ENCODE measurements at places on chromosomes 1 and 21.

DNA sequence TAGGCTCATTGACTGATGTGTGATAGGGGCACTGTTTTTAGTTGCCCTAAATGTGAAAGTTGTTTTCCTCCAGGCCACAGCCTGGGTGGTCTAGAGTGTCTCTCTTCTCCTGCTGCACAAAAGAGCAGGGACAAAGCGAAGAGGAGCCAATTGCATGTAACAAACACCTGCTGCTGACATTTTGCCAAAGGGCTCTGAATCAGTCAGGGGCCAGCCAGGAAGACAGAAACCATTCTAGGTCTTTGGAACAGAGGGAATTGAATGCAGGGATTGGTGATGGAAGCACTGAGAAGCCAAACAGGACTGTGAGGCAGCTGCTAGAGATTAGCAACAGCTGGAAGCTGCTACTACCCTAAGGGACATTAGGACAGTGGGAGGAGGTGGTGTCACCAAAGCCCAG is 185.3 kb upstream of the POU3F1 start:
- no peak for DNase-seq

GRCh38 chr1:229347528-229347927 is 4.7 kb upstream of the CCSAP start:
- DNase-seq: no peak

- DNase-seq: no peak
Measured at GRCh38 chr1:9194024-9194423, 40.5 kb upstream of the H6PD start.

GRCh38 chr21:43754948-43755781 is 20.9 kb downstream of the CSTB start:
- no peak for DNase-seq

- no peak for DNase-seq
Measured at GRCh38 chr1:7346600-7347570, 424.2 kb upstream of the VAMP3 start.

DNA sequence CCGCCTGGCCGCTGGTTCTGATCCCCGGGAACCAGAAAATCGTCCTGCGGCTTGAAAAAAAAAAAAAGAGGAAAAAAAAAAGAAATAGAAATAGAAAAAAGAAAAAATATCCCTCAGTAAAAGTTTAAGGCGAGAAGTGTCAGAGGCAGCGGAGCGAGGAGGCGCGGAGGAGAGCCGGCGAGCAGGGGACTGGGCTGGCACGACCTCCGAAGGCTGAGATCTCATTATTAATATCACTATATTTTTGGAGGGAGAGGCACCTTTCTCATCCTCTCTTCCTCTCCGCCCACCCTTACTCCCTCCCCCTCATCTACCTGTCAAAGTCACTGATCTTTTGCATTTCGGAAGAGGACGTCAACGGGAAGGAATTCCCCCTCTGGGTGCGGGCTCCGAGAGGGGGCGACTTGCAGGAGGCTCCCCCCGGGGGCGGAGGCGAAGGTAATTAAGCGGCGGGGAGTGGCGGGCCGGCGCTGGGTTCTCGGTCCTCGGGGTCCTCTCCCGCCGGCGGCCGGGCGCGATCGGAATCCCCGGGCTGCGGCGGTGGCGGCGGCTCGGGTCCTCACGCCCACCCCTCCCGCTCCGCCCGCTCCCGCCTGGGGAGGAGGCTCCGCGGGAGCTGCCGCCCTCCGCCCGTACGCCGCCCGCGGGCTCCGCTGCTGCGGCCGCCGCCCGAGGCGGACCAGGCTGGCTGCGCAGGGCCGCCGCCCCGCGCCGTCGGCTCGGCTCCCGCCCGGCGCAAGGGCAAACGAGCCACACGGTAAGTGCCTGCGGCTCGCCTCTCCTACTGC is at the start of gene NTNG1:
Gene NTNG1, plus strand, starts transcription at position 337 of the 788 bp plus-strand sequence.
- DNase-seq: peak; percentile 75

GRCh38 chr1:28887835-28888682 is 26.3 kb upstream of the EPB41 start:
- no peak for DNase-seq

DNA sequence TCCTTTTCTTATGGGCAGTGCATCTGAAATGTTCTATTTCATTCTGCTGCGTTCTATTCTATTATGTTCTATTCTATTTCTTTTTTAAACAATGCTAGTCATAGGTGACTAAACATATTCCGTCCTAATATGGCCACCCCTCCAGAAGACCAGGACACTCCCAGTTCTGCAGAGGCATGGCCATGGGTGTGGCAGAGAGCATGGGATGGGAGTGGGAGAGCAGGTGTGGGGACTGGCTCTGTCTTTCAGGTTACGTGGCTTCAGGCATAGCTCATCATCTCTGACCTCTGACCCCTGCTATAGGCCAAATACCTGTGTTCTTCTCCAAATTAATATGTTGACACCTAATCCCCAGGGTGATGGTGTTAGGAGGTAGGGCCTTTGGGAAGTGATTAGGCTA is 33.4 kb upstream of the TLR5 start:
- DNase-seq: no peak

GRCh38 chr1:1000357-1001056 is 610 bp upstream of the HES4 start:
- DNase-seq: peak; percentile 84

DNA sequence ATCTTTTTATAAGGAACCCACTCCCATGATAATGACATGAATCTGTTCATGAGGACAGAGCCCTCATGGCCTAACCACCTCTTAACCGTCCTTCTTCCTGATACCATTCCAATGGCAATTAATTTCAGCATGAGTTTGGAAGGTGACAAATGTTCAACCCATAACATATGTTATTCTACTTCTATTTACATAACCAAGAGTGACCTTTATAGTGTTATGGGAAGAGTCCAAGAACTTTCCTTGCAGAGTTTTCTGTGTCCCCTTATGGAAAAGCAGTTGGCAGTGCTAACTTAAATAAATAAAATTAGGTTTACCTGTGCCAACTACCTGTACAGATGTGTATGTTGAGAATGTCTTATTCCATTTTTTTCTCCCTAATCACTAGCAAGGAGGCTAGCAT is 11.1 kb downstream of the MAP10 start:
- DNase-seq: no peak

- DNase-seq: no peak
Measured at GRCh38 chr1:97901017-97901658, 19.7 kb downstream of the DPYD start.

GRCh38 chr21:44599264-44600029 is 950 bp upstream of the KRTAP10-7 start:
- DNase-seq: no peak

- no peak for DNase-seq
Measured at GRCh38 chr21:34923202-34923601, 125.9 kb downstream of the RUNX1 start.

GRCh38 chr1:54653036-54653435 is 11.4 kb downstream of the MROH7 start:
- DNase-seq: no peak

- no peak for DNase-seq
Measured at GRCh38 chr1:115811140-115811828, 29.6 kb downstream of the NHLH2 start.

GRCh38 chr1:31640179-31640578 is 4.5 kb downstream of the PEF1 start:
- no peak for DNase-seq

DNA sequence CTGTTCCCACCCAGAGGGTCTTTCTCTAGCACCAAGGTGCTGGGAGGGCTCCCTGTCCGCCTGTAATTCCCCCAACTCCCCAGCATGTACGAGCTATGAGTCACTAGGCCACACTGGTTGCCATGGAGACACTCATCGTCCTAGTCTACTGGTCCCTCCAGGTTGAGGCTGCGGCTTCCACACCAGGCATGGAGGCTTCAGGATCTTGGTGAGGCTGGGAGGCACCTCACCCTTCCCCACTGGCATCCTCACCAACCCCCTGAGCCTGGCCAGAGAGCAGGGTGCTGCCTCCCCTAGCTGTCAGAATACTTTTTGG is 75.6 kb upstream of the KAZN start:
- DNase-seq: peak; percentile 61

GRCh38 chr1:9388335-9389180 is 95.9 kb downstream of the SPSB1 start:
- no peak for DNase-seq

DNA sequence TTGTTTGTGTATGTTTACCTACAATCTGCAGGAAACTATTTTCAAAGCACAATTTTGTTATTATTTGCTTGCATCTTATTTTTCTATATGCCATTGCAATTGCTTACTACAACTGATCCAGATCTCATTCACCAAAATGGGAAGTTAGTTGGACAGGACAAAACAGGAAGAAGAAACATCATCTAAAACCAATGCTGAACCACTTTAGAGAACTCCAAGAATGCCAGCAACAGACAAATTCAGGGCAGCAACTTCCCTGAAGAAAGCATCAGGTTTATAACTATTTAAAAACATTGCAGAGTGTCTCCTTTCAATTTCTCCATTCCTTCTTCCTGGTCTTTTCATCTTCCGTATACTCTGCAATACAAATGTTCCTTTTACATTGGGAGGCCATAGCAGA is 82.4 kb upstream of the SMYD2 start:
- no peak for DNase-seq

DNA sequence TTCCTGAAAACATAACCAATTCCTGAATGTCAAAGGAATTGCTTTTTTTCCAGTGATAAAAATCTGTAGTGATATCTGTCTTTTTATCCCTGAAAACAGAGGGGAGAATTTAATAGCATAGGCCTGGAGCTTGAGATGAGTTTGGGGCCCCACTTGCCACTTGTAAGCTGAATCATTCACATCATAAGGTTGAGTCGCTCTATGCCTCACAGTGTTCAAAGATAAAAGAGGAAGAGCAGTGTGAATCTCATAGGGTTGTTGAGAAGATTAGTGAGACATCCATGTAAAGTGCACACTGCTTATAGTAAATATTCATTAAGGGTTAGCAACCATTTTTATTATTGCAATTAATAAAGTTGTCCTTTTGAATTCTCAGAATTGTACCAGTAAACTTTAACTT is 271.3 kb downstream of the DNM3 start:
- DNase-seq: no peak

All from GM13976 (cell line).